T-helper 1 cell (primary cell): ENCODE measurements at places on chromosomes 2 and 18.
A peak's percentile ranks its signal among the peaks of the same experiment; 100 is the strongest.

DNA sequence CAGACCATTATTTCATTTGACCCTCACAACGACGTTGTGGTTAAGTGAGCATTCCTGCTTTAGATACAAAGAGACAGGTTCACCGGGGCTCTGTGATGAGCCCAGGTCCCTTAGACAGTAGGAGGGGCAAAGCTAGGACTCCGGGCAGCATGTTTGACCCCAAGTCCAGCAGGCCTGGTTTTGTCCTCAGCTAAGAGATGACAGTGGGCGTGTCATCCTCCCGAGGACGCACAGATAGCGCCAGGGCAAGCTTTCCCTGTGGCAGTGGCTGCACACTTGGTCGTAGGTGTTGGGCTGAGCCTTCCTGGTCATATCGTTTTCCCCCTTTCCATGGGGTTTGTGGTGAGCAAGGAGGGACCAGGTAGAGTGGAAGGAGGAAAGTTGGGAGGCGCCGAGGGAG lies 76.3 kb downstream of the MTCL1 start:
- no peak for DNase-seq

DNA sequence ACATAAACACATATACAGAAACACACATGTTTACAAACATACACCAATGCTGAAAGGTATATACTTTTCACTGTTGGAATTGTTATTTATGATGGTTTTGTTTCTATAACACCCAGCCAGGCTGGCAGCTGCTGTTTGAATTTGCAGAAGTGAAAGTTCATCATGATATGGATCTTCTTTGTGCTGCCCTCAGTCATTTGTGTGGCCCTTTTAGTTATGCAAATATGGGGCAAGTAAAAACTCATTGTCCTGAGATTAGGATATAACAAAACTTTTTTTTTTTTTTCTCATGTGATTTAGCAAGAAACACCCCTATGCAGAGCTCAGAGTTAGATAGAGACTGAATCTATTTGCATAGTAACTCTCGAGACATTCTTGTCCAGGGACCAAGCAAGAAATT lies 714.1 kb downstream of the KCNJ3 start:
- no peak for DNase-seq

- DNase-seq, result no peak
Observed at GRCh38 chr18:13416208-13416607, 197.6 kb downstream of the LDLRAD4 start.

- DNase-seq, result no peak
Observed at GRCh38 chr2:176979981-176980710, 232.4 kb upstream of the HNRNPA3 start.

GRCh38 chr18:28485918-28486317 lies 309.0 kb upstream of the CDH2 start:
- no peak for DNase-seq

DNA sequence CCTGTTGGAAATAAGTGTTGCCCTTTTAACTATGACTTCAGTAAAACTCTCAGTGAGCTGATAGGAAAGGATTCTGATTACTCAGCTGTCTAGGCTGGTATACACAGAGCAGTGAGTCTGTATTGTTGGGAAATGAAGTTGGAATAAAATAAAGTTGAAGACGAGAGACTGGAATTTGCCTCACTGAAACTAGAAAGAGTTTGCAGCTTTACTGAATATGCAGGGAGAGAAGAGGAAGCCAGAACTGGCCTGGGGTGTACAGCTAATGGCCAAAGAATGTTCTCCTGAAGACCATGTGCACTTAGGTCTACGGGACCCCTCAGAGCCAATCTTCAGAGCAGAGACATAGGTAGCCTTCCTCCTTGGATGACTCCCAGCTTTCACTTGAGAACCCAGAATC lies 26.5 kb downstream of the EIF4E2 start:
- DNase-seq, result no peak

DNA sequence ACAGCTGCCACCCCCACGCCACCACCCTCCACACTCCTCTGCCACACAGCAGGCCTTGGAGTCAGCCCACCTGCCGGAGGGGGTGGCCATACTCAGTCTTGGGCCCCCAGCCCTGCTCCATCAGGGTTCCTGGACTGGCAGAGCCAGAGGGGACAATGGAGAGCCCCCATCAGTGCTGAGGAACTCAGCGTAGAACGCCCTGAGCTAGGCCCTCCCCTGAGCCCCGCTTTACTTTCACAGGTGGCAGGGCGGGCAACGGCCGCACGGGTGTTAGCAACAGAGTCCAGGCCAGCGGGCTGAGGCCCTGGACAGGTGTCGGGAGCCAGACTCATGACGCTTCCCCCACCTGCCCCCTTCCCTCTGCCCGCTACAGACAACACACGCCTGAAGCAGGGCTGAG lies 47.1 kb downstream of the FOSL2 start:
- DNase-seq, result no peak

DNA sequence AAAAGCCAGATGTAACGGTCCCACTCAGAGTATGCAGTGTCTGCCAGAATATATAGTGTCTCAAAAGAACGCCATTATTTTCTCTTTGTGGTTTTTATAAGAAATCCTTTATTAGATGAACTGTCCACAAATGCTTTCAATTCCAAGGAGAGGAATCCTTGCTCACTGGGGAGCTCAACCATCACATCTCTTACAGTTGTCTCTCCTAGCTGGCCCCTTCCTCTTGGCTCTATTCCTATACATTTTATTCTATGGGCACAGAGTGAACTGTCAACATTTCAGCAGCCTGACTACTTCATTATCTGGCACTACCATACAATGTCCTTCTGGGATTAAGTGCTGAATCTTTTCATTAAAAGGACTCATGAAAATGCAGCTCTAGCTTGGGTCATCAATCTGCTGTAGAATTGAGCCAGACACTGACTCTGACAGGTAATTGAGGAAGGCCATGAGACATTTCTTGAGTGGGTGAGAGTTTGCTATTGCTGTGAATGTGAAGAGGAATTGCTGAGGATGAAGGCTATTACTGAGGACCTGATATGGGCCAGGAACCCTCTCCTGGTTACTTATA lies 96.5 kb upstream of the THOC1 start:
- DNase-seq, result no peak

GRCh38 chr2:205407984-205408383 lies 274.3 kb upstream of the NRP2 start:
- DNase-seq, result no peak

DNA sequence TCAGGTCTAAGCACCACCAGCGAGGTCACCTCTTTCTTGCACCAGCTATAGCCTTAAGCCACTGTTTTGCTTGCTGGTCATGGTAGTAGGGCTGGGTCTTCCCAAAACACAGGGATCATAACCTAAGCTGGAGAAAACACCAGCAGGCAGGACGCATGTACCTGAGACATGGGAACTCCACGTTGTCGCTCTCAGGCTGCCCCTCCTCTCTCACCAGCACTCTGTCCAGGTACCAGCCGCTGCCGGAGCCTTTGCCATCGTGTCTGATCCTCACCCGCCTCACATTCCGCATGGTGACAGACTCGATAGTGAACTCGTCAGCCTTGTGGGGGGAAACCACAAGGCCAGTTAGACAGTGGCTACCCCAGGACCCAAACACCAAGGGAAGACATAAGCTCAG lies 79.5 kb downstream of the LOXHD1 start:
- DNase-seq, result no peak

DNA sequence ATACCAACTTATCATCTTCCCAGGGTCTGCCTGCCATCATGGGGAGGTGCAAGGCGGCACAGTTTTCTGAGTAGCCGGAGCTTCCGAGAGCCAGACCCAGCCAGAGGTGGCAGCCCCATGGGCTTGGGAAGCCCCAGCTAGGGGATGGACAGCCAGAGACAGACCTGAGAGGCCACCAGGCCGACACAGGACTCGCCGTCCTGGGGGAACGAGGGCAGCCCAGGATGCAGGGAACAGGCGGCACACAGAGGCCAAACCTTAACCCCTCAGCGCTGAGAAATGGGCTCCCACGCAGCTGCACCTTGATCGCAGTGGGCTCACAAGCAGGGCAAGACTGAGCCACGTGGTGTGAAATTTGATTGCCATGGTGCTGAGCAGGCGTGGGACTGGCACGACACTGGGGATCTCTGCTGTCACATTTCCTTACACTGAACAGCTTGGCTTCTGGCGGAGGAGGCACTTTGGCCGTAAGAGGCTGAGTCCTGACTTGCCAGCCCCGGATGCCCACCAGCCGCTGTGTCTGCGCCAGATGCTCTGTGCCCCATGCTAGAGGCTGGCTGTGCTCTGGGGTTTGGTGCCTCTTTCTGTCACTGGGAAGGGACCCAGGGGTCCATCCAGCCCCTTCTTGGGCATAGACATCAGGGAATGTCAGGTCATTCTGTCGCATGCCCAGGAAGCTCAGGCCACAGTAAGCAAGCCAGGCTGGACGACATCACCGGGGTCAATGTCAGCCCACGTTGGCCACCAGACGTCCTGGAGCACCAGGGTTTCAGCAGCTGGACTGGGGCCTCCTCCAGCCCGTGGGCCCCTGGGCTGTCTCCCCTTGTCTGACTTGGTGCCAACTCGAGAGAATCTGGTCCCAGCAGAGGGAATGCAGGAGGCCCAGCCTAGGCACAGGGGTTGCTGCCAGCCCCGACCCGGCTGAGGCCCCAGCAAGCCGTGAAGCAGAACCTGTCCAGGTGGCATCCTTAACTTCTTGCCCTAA lies 312.1 kb upstream of the MYT1L start:
- DNase-seq, result no peak

GRCh38 chr18:13382366-13382953 lies 163.9 kb downstream of the LDLRAD4 start:
- no peak for DNase-seq

- no peak for DNase-seq
Observed at GRCh38 chr18:28050545-28050944, 126.4 kb downstream of the CDH2 start.

DNA sequence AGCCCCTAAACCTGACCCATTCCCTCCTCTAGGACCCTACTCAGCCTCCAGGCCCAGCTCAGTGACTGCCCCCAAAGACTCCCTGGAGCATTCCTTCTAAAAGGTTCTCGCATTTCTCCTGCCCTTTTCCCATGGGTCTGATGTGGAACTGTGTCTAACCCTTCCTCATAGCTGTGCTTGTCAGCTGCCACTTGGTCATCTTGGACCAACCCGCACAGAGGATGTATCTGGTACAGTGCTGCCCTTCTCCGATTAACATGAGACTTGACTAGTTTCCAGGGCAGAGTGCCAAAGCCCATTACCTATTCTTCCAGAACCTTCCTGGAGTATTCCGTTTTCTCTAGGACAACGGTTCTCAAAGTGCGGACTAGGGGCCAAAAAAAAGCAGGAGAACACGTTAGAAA lies 518 bp upstream of the NFU1 start:
- no peak for DNase-seq

- no peak for DNase-seq
Observed at GRCh38 chr2:213238753-213239495, 45.3 kb upstream of the SPAG16 start.

DNA sequence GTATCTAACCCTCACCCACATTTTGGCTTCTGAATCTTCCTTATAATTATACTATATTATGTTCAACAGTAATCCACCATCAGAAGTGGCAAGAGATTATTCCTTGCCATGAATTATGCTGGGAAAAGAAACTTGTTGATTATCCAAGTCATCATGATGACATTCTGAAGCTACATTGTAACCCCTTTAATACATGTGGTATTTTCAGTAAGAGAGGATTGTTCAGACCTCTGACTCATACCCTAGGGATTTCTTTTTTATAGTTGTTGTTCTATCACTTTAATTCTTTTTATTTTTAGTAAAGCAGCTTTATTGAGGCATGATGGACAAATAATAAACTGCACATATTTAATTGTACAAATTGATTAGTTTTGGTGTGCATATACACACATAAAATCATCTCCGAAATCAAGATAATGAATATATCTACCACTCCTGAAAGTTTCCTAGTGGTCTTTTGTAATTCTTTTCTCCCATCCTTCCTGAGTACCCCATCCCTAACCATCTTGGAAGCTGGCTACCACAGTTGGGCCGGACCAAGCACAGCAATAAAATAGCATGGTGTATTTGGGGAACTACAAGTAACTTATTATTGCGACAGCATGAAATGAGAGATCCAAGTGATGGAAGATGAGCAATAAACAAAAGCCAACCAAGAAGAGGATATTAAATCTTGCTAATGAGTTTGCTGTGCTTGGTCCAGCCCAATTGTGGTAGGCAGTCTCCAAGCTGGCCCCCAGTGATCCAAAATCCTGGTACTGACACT lies 159.9 kb downstream of the BARD1 start:
- no peak for DNase-seq

GRCh38 chr2:42196403-42197267 lies 27.5 kb downstream of the EML4 start:
- DNase-seq, result peak; percentile 10

DNA sequence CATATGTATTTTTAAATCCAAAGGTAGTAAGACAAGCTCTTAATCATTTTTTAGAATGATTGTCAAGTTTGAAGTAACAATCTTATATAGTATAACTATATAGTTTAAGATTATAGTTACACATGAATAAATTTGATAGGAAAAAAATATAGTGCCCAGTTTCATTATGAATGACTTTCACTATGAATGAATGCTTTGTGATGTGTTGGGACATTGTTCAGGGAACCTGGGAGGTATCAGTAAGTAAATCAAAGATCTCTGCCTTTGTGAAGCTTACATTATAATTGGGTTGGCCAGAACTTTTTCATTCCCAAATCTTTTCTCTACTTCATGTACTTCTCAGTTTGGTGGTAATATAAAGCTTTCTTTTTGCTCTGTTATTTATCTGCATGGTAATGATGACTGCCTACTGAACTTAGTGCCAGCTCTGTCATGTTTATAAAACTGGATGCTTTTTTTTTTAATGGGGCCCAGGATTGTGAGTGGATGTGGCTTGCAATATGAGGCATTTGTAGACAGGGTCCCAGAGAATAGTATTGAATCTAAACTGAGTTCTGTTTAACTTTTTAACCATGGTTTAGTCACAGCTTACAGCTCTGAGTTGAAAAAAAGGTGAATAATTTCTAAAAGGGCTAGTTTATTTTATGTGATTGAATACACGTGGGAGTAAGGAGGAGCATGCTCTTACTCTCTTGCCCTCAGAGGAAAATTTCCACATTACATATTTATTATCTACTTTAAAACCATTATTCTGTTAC lies 23.3 kb downstream of the GLS start:
- no peak for DNase-seq

DNA sequence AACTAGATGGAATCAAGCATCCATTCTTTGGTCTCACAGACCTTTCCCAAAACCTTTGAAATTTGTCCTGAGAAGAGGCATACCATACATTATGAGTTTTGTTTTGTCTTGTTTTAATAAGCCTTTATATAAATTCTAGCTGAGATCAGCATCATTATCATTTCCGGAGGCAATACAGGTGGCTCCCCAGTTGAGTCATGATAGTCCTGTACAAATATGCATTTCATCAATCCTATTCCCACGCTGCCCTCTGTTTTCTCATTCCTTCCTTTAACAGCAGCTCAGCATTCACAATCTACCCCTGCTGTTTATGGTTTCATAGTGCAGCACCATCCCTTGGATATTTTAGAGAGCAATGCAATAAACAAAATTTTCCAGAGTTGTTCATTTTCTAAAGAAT lies 216.7 kb downstream of the TXNL1 start:
- DNase-seq, result no peak

GRCh38 chr2:15421753-15422152 lies 139.4 kb downstream of the NBAS start:
- DNase-seq, result no peak

DNA sequence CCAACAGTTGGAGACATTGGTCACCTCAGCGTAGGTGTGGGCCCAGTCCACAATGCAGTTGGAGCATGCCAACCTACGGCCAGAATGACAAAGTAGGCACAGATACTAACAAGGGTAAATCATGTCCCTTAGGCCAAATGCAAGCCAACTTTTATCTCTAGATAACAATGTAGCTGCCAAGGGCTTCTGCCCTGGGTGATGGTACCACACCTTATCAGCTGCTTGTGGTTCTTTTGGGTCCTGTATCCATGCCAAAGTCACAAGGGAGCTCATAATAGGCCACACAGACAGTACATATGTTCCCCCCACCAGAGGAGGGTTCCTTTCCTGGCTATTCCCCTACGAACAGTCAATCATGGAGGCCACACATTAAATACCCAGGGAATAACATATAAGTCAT lies 19.1 kb downstream of the PHOSPHO2 start:
- DNase-seq, result no peak
